ENCODE measurements at places on chromosomes 7 and 10.

- DNase-seq = no peak
These were observed 174.1 kb upstream of the TNRC18 start for GRCh38 chr7:5597772-5598171.

GRCh38 chr7:3043544-3044371 is at the start of gene CARD11:
TSS of gene CARD11 (minus strand) at chr7:3043867. CDS start at chr7:2958506, 85,361 bp downstream.
- DNase-seq = no peak

DNA sequence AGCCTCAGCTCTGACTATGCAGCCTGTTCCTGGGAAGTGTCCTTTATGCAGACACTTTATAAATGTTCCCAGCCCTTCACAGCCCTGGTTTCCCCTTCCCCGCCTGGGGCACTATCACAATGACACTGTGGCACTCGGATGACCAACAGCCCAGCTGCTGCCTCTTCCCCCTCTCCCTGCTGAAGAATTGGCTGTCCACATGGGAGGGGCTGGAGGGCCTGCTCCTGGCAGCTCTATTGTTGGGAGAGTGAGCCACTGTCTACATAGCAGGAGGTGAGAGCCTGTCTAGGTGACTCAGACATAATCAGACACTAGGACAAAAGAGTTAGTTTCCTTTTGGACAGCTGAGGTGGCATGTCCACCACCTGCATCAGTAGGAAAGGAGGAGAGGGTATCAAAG is 437.5 kb downstream of the PLXNA4 start:
- no peak for DNase-seq

- peak; percentile 25 for DNase-seq
These were observed 52.6 kb upstream of the SMNDC1 start for GRCh38 chr10:110357252-110357780.

DNA sequence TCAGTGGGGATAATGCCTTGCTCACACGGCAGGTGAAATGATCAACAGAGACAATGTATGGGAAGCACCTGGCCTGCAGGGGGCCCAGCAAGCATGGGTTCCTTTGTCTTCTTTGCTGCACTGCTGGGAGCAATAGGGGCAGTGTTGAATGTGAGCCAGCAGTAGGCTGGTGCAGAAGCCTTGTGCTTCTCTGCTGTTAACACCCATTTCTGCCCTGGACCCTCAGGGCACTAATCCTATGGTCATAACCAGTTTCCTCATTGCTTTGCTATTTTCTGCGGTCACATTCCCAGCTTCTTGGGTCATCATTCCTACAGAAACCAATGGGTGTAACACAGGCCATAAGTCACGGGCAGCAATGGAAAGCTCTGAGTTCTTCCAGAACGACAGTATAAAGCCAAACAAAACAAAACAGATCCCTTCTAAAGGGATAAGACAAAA is 10.9 kb upstream of the LGI1 start:
- peak; percentile 92 for DNase-seq

DNA sequence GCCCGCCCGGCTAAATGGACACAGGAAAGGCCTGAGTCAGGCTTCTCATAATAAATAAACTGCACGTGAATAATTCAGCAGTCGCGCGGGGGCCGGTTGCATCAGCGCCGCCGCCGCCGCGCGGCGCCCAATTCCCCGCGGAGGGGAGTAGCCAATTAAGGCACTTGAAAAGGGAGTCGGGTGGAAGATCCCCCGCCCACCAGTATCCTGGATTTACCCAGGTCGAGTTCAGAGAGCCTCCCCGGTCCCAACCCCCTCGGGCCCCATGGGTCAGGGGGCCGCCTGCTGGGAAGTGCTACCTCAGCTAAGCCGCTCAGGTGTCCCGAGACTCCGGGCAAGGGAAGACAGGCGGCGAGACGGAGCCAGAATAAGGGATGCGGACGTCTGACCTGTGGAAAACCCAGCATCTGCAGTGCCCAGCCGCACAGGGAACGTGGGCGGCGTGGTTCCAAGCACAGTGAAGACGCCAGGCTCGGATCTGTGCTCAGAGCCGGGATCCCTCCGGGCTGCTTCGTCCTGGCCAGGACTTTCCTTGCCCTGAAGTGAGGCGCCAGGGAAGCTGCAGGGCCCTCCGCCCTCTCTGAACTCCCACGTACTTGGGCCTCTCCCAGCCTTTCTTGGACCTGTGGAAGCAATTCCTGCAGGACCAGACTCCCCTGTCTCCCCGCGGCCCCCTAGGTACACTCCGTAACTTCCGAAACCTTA is 7.3 kb upstream of the LBX1 start:
- no peak for DNase-seq

DNA sequence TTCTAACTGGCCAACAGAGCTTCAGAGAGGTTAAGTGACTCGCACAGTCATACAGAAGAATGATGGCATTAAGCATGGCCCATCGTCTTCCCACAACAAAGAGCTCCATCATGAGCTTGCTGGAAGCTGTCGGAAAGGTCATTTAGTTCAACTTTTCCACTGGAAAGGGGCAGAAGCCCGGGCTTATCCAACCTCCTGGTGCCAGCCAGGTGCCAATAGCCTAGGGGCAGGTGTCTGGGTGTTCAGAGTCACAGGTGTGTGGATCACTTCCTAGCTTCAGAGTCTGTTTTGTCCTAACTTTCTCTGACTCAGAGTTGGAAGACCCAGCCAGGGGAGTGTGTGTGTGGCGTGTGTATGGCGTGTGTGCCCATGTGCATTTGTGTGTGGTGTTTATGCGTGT is 1.3 kb upstream of the TRPV6 start:
- DNase-seq = no peak

GRCh38 chr10:100129424-100129823 is 47.8 kb upstream of the CPN1 start:
- DNase-seq = no peak

- no peak for DNase-seq
These were observed 378.9 kb upstream of the AUTS2 start for GRCh38 chr7:69219381-69219780.

DNA sequence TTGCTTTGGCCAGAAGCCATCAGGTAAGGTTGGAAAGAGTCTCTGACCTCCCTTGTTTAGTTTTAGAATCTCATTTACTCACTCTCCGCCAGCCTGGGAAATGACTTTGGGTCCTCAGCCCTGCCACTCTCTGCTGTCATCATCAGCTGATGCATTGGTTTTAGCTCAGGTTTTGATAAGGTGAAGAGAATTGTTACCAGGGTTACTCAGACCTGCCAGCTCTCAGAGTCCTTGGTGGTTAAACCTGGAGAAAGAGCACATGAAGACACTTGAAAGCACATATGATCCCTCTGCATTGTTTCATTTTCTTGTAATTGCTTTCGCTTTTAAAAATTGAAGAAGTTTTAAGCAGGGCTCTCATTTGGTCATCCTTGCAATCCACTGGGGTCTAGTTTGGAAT is 4.0 kb upstream of the CROT start:
- no peak for DNase-seq

GRCh38 chr7:134174795-134175261 is 47.7 kb downstream of the LRGUK start:
- DNase-seq = peak; percentile 2

All from T1000 (cell line).